ENCODE measurements at places on chromosomes 2 and 18. TPM values are rescaled to one million over a fixed set of nuclear protein-coding genes. Genes with fewer than 3 reads are reported as not detected.

GRCh38 chr2:130824492-130825061 lies 12.1 kb upstream of the ARHGEF4 start:
- DNase-seq = peak; percentile 50

GRCh38 chr18:59612381-59612780 lies 84.8 kb downstream of the CCBE1 start:
- DNase-seq = peak; percentile 93

- no peak for DNase-seq
Observed at GRCh38 chr2:126883666-126884040, 15.0 kb upstream of the TEX51 start.

ALPG gene
- total RNA-seq = not detected

CDC42EP3 gene
- 20.7 TPM for total RNA-seq
